NCI-H446 treated with DMSO at 0.1 percent for 48 hours (cell line): ENCODE measurements at places on chromosomes 16 and 17.

- DNase-seq, result no peak
Measured at GRCh38 chr16:7597677-7598076, 265.0 kb downstream of the RBFOX1 start.

GRCh38 chr16:82011199-82011641 is at the start of gene SDR42E1:
SDR42E1 (minus strand) TSS chr16:82011470; CDS start chr16:82000858, 10,612 bp downstream.
- no peak for DNase-seq

- DNase-seq, result no peak
Measured at GRCh38 chr16:15601212-15601879, 41.6 kb downstream of the MARF1 start.

GRCh38 chr17:68512960-68513474 is 787 bp downstream of the PRKAR1A start:
- no peak for DNase-seq

DNA sequence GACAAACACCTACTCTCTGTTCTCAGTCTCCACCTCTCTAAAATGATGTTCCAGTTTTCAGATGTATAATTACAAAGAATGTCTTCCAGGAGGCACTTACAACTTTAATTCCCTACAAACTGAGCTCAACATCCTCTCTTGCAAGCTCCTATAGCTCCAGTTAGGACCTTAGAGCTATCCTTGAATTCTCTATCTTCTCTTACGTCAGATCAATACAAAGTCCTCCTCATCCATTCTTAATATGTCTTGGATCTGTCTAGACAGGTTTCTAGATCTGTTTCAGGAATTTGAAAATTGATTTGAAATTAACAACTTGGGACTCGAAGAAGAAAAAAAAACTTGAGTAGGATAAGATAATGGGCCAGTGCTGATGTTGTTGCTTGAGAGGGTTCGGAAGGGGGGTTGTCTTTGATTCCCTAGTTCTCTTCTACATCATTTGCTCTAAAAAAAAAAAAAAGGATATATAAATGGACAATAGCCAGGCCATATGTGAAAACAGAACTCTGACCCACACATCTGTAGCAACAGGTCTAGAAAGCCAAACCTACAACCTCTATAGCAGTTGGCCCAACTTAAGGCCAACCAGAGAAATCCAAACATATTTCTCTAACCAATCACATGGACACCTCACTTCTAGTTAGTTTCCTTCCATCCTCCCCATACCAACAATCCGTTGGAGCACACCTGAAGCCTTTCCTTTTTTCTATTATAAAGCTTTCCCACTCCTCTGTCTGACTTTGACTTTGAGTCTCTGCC is 746 bp upstream of the APOH start:
- no peak for DNase-seq

DNA sequence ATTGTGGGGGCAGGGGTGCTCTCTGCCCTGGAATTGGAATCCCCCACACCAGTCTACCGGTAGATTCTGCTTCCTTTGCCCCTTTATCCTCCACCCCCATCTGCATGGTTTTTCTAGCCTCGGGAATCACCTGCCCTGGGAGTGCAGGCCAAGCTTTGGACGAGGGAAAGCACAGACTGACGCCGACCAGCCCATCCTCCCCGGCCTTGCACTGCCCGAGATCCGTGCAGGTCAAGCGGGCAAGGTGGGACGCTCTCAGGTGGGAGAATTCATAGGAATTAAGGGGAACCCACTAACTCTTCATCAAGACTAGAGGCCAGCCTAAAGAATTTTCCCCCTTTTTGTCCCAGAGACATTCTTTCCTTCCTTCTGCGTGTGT is 9.9 kb upstream of the HOXB13 start:
- no peak for DNase-seq
